ENCODE measurements at places on chromosomes 13 and 19.

- no peak for DNase-seq
Observed at GRCh38 chr19:4582980-4583842, 23.7 kb upstream of the SEMA6B start.

- no peak for DNase-seq
Observed at GRCh38 chr13:111521030-111521429, 200.6 kb downstream of the TEX29 start.

GRCh38 chr13:112837371-112838037 lies 131.5 kb upstream of the MCF2L start:
- DNase-seq, result peak; percentile 44

DNA sequence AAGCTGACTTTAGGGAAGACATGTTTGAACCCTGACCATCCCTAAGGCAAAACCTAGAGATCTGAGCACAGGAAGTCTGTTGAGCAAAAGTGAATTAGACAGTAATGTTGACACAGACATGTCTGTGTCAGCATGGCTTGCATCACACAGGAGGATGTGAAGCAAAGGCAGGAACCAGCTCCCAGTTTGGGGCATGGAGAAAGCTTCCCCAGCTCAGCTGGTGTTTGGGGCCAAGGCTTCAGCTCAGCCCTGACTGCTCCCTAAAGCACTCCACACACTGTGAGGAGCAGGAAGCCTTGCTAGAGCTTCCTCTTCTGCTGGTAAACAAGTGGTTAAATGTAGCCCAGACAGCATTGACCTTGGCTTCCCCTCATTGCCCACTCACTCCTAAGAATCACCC lies 153.8 kb upstream of the UBL3 start:
- no peak for DNase-seq

- no peak for DNase-seq
Observed at GRCh38 chr19:35901854-35902661, at the start of gene HCST. TSS of gene HCST (plus strand) at chr19:35902529. CDS start at chr19:35902594, 65 bp downstream.

DNA sequence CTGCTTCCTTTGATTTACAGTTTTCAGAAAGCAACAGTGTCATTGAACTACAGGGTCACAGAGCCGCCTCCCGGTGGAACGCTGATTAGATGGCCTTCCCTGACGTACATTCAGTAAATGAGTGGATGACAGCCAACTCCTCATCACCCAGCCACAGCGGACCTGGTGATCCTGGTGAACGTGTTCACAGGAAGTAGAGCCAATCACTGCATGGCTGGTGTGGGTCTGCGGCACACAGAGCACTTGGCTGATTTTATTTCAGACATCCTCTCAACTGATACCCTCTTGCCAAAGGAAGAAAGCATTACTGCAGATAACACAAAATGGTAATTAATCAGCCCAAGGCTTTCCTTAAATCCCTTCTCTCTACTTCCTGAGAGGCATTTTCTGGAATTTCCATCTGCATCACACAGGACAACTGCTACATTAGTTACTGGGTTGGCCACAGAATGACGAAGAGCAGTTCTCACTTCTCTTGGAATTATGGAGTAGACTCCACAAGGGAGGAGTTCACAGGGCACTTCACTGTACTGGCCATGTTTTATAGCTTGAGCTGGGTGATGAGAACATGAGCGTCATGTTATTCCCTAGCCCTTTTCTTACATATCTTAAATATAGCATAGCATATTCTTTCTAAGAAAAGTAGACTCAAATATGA lies 84.0 kb upstream of the SLC7A1 start:
- no peak for DNase-seq

DNA sequence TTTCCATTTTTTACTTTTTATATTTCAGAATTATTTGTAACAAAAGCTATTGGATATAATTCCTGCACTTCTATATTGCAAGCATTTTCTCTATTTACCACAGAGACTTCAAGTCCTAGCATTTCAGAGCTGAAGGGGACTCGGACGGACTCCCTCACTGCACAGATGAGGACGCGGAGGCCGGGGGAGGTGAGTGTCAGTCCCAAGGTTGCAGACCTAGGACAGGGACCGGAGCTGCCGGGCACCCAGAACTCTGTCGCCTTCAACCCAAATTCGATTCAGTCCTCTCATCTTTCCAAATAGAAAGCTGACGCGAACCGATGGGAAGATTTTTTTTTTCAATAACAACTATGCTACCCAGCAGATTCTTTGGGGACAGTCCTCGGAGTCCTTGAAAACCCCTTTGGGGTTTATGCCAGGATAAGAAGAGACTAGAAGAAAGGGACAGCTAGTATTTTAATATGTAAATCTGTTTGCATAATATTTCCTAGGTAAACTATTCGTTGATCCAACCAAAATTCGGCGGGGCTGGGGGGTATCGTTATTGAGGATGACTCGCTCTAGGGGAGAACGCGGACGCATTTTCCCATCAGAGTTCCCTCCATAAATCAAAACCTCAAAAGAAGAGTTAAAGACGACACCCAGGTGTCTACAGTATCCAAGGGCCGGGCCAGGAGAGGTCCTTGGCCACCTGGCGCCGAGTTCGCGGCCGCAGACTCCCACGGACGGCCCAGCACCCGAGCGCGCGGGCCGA lies 803 bp downstream of the FLT3 start:
- no peak for DNase-seq

DNA sequence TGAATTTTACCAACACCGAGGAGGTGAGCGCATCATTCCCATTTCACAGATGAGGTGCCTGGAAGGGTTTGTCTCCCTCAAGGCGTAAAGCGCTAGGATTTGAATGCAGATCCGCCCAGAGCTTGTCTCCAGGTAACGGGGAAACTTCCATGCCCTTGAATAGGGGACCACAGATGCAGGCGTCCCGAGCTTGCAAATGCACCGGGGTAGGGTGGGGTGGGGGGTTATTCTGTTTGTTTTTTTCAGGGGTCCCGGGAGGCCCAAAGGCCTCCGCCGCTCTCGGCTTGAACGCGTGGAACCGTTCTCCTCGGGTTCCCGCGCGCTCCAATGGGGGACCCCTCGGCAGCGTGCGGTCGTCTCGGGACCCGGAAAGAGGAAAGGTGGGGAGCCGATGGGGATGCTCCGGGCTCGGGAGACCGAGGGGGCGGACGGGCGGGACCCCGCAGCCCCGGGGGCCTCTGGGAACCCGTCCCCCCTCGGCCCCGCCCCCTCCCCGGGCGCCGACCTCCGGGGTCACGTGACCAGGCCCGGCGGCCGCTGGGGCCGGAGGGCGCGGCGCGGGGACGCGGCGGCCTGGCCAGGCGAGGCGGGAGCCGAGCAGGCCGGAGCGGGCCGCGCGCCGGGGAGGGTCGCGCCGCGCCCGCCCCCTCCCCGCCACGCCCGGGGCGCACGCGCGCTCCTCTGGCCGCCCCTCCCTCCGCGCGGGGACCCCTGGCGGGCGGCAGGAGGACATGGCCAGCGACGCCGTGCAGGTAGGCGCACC lies at the start of gene PKN1:
Gene PKN1, plus strand, starts transcription at position 516 of the 763 bp plus-strand sequence. Its CDS starts 216 bp downstream, at position 732.
- peak; percentile 84 for DNase-seq

DNA sequence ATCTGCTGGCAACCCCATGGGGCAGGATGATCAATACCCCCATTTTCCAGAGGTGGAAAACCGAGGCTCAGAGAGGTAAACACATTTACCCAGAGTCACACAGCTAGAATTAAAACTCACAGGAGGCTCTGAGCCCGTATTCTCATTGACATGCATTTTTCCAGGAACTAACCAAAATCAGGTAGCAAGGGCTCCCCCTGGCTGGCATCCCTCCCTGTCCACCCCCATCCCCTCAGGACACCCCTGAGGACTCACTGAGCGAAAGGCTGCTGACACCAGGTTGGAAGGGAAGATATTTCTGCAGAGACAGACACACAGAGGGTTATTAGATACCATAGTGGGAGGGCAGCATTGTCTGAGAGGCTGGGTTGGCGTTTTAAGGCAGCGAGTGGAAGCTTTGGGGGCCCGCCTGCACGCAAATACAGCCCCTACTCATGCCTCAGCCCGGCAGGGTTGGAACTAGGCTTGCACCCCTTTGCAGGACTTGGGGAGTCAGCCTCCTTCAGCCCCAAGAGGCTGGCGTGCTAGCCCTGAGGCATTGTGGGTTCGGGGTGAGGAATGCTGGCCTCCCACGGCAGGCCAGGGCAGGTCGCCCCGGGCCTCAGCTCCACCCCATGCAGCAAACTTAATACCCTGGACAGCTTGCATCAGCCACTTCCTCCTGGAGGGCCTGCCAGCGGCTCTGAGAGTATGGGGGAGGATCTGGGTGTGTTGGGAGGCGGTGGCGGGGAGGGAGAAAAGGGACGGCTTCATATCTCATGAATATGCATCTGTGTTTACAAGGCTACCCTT lies 3.9 kb downstream of the SLC1A5 start:
- no peak for DNase-seq

DNA sequence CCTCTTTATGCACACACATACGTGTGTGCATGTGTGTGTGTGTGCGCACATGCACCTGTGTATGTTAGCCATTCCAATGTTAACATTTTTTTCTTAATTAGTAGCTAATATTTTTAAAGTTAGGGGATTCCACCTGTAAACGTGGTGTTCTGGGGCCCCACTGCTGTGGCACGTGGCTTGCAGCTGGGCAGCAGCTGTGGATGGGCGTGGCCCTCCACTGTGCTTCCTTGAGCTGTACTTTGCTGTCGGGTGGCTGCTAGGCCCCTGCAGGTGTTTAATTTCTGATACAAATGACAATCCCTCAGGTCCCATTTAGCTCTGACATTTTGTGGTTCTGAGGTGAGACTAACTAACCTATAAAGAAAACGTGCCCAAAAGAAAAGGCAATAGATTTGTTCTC lies 58.9 kb upstream of the GJB6 start:
- no peak for DNase-seq

DNA sequence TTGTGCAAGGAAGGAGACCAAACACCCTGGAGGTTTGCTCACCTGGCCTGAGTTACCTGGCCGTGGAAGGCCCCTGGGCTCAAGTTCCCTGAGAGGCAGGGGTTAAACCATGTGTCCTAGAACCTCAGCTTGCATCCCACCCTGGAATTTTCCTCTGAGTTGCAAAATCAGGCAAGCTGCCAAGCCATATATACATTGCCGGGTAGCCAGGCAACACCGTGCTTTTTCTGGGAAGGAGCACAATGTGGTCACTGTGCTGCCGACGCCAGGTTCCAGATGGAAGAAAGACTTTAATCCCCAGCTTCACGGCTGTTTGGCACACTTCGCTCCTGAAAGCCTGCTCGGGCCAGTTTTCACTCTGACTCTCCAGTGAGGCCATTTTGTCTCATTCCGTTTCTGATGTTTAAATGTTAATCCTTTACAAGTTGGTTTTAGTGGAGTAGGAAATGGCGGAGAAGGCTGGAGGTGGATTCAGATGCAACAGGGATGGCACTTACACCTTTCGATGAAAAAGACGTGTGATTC lies 60.1 kb upstream of the PEG3 start:
- no peak for DNase-seq

DNA sequence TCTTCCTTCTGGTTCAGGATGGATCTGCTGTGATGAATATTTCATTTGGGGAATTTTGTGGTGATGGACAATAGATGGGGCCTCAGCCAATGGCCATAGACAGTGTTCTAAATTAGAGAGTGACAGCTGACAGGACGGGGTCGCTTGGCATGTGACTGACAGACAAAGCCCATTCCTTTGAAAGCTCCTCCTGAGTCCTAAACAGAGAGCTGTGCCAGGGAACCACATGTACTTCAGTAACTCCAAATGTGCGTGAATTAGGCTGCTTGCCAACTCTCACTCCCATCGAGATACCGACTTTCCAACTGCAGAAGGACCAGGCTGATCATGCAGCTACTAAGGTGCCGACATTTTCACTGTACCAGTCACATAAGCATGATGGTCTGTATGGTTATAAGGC lies 187.7 kb downstream of the SHISA2 start:
- no peak for DNase-seq

GRCh38 chr13:41426047-41426446 lies 31.3 kb upstream of the RGCC start:
- DNase-seq, result no peak

GRCh38 chr19:30047432-30047831 lies 105.4 kb downstream of the URI1 start:
- DNase-seq, result no peak

- DNase-seq, result no peak
Observed at GRCh38 chr13:111903143-111903542, 163.8 kb upstream of the SOX1 start.

DNA sequence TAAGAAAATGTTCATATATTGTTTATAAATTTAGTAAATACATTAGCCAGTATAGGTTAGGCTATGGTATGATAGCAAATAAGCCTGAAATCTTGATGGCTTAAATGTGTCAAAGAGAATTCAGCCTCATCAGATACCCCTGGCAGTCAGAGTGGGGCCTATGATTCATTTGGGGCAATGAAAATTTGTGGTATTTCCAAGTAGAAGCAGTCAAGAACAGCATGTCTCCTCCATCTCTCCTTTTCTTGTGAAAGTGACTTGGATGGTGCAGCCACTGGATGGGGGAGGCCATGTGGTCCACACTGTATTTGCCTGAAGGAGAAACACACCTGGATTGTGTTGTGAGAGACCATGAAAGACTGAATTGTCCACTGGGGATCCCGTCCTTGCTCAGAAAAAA lies 82.7 kb downstream of the DLEU7 start:
- no peak for DNase-seq

DNA sequence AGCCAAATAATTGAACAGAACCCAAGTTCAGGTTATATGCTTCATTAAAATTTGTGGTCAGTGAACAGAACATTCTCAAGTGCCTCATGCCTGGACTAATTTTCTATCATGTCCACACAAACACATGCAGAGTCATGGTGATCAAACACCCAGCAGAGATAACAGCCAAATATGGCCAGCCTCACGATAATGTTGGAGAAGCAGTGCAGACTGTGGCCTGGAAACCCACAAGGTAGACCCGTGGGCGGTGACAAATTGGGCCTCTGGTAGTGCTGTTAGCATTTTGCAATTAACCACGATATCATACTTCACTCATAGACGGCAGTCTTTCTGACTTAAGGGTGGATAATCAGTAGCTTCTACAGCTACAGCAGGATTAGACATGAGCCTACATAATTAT lies 35.0 kb upstream of the VWA8 start:
- DNase-seq, result no peak

DNA sequence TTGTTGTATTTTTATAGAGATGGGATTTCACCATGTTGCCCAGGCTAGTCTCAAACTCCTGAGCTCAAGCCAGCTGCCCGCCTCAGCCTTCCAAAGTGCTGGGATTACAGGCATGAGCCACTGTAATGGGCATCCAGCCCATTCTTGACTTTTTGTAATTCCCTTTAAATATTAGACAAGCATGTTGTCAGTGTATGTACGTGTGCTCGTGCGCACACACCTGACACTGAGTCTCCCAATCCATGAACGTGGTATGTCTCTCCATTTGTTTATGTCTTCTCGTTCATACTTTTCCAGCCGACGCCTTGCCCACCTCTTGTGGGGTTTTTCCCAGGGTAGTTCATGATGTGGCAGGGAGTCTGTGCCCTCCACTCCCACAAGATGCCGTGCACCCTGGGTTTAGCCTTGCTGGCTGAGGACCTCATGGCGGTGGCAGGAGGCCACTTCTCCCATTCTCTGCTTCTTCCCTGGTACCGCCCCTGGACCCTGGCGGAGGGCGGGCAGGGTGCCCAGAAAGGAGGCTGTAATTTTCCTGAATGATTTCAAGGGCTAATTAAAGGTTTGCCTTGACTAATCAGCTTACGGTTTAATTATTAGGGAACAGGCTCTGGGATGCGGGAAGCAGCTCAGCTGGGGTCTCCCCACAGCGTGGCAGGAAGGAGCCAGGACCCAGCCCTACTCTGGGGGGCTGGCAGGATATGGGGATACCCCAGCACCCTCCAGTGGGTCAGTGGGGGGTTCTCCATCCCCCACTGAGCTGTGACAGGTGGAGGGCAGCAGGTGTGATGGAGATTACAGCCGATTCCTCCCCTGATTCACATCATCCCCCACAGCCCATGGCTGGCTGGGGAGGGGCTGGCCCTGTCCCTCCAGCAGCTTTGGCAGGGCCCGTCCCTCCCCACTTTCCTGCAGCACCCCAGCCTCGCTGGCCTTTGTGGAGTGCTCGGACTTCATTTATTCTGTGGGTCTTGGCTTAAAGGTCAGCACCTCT lies 12.9 kb downstream of the PAK4 start:
- no peak for DNase-seq
